ENCODE measurements at places on chromosomes 6 and 20.
A peak's percentile ranks its signal among the peaks of the same experiment; 100 is the strongest.

DNA sequence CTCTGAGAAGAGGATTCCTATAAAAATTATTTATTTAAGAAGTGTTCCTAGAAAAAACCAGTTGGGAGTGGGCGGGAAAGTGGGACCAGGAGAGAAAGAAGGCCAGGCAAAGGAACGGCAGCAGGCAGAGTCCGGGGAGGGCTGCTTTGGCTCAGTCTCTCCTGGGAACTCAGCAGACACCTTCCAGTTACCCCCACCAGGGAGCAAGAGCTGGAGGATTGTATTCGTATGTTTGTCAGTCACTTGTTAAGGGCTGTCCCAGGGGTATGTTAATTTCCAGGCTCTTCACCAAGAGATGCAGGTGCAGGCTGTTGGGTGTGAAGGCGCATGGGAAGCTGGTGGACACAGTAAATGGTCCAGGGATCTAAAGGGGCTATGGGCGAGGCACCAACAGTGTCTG, 53.0 kb upstream of the CHD6 start:
- DNase-seq: no peak

GRCh38 chr6:84681693-84682326, 82.6 kb downstream of the TBX18 start:
- no peak for DNase-seq

DNA sequence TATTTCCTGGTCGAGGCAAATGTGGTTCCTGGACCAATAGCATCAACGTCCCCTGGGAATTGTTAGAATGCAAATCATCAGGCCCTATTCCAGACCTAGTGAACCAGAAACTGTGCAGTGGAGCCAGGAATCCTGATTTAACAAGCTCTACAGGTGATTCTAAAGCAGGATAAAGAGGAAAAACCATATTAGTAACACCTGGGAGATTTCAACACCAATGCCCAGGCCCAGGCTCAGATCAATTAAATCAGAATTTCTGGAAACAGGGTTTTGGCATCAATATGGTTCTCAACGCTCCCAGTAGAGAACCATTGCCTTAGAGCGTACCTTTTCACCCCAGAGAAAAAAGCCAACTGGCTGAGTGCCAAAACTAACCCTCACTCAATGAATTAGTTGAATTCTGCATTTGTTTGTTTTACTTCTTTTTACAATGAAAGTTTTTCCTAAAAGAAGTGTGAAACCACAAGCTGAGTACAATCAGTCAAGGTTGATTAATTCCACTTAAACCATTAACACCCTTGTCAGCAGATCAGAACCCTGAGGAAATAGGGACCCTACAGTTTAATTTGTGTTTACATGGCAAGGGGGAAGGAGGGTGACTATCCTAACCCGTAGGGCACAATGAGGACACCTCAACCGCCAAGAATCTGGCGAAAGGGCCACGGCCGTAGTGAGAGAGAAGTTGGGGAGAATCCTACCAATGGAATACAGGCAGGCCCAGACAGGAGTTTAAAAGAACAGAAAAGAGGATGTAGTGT, 34.9 kb upstream of the LOC128125822 start:
- DNase-seq: no peak

- DNase-seq: no peak
Observed at GRCh38 chr6:3594201-3594600, 137.4 kb upstream of the SLC22A23 start.

DNA sequence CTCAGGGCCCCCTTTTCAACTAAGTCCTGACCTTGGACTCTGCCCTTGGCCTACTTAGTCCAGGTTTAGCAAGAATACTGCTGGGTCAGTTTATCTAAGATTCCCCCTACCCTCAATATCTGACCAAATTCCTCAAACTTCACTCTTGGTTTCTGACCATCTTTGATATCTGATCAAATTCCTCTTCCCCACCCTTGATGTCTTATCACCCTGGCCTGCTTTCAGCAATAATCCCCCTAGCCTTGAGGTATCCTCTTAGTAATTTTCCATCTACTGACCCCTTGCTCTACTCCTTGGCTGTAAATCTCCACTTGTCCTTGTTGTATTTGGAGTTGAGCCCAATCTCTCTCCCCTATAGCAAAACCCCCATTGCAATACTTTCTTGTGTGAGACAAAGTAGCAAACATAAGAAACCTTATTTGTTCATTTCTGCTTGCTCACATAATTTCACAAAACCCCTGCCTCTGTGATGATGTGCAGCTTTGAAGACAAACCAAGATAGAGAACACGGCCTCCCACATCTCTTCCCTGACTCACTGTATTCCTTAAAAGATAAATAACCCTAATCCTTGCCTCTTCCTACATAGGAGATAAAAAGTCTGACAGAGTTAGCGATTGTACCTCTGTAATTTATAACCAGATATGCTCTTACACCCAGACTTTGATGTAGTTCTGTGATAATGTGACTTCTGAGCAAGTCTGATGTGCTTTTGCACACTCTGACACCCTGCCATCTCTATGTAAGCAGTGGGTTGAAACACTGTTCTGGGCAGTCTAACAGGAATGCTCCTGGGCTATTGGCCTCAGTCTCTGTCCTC, 13.8 kb upstream of the IYD start:
- DNase-seq: no peak

DNA sequence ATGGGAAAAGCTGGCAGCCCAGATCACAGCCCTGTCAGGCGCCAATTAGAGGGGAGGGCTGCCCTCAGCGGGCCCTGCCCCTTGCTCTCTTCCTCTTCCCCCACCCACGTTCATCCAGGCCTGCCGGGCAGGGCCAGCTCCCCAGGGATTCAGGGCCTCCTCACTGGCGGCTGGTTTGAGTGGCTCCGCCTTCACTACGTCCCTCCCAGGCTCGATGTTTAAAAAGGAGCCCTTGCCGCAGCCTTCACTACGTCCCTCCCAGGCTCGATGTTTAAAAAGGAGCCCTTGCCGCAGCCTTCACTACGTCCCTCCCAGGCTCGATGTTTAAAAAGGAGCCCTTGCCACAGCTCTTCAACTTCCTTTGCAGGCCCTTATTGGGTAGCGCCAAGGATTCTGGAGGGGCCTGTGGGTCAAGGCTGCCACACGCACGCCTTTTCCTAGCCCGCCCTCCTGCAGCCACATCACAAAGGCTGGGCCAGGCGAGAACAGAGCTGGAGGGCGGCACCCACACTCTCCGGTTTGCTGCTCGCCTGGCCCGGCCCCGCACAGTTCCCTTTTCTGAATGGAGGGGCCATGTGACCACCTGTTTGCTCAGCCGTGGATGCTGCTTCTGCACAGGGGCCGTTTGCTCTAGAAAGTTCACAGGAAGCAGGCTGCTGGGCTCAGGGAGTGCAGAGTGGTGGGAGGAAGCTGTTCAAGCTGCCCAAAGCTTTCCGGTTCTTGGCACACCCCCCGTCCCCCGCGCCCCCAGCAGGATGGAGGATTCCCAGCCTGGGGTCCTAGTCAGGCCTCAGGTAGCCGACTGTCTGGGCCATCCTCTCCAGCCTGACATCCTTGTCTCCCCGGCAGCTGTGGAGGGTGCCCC, 1.6 kb downstream of the SLC17A9 start:
- peak; percentile 74 for DNase-seq
